C1 segment of cervical spinal cord (tissue), 14 donors: ENCODE measurements at places on chromosomes 5 and 9.
A peak's percentile ranks its signal among the peaks of the same experiment; 100 is the strongest.

DNA sequence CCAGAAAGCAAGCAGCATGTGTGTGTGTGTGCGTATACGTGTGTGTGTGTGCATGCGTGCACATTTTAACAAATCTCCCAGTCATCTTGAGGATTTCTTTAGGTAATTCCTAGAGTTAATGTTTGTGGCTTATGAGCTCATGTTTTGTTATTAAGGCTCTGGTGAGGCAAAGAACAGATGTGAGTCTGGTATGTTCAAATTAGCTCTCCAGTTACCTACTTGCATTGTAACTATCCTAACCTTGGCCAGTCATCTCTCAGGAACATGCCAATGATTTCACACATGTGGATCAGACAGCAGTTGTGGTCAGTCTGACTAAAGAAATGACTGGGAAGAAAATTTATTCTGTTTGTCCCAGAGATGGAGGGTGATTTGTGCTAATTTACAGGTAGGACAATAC, 163.1 kb downstream of the IZUMO3 start:
- no peak for DNase-seq

GRCh38 chr5:149636861-149637246, 55.6 kb downstream of the ARHGEF37 start:
- DNase-seq = peak; percentile 31

GRCh38 chr5:107476783-107477182, 194.0 kb downstream of the EFNA5 start:
- DNase-seq = no peak

DNA sequence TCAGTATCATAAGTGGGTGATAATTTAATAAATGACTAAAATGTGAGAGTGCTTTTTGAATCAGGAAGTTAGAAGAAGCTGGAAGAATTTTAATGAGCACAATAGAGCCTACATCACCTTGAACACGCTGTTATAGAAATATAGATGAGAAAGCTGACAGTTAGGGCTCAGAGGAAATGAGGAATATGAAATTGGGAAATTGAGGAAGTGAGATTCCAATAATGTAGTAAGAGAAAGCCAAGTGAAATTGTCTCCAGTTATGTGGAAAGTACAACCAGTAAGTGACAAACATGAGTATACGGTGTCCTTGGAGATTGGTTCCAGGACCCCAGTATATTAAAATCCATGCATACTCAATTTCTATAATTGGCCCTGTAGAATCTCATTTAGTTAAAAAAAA, 235.9 kb upstream of the FAM174A start:
- no peak for DNase-seq

DNA sequence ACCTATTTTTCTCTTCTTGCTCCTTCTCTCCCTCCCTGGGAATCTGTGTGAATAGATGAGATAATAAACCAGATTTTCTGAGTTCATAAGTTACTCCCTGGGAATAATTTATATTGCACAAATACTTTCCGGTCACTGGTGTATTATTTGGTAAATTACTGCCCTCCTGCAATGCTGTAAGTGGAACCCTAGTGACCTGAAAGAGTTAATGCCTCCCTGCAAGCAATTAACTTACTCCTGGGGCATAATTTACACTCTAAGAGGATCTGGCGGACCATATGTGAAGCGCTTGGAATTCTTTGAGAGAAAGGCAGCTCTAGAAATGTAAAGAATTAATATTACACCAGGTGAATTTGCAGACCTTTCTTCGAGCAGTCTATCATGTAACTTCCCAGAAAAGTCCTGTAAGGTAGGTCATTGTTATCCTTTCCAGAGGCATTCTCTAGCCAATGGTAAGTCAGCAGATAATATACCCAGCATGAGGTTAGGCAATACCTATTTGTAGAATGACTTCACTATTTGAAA, 7.0 kb upstream of the GDNF start:
- DNase-seq = no peak

- DNase-seq = no peak
Observed at GRCh38 chr5:133384903-133385302, 227.4 kb downstream of the FSTL4 start.

DNA sequence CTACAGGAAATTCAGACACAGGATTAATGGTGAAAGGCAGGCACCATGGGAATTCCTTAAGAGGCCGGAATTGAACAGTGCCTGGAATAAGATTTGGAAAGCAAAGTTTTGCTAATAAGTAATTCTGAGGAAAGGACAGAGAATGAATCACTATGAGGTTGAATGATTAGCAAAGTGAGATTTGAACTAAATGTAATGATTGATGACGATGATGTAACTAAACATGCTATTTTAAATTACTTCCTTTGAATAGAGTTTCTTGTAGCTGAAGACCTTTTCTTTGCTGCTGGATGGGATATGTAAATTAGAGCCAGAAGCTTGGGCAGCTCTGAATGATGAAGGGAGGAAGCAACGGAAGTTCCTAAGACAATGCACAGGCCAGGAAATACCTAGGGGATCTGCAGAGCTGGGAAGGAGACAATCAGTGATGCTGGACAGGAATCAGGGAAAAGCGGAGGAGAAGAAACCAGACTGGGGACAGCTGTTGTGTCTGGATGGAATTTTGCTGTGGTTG, 482.0 kb downstream of the PSAT1 start:
- no peak for DNase-seq

DNA sequence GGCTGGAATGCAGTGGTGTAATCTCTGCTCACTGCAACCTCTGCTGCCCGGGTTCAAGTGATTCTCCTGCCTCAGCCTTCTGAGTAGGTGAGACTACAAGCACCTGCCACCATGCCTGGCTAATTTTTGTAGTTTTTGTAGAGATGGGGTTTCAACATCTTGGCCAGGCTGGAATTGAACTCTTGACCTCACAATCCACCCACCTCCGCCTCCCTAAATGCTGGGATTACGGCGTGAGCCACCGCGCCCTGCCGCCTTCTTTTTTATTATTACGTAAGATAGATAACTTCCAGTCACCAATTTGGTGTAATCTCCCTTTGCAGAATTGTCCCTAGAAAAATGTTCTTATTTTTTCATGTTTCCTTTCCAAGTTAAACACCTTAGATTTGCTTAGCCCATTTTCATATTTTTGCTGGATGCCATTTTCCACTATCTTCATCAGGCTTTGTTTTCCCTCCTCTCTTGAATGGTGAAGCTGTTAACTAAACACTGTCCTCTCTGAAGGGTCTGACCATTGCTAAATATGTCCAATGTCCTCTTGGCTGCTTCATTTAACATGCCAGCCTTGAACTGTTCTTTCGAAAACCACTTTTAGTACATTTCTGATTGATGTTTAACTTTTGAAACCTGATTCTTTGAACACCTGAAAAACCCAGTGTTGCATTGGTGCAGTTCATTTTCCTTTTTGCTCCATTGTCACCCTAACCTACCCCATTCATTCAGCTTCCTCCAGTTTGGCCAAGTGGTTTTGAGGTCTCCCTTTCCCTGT, 135.1 kb upstream of the PIK3R1 start:
- no peak for DNase-seq

DNA sequence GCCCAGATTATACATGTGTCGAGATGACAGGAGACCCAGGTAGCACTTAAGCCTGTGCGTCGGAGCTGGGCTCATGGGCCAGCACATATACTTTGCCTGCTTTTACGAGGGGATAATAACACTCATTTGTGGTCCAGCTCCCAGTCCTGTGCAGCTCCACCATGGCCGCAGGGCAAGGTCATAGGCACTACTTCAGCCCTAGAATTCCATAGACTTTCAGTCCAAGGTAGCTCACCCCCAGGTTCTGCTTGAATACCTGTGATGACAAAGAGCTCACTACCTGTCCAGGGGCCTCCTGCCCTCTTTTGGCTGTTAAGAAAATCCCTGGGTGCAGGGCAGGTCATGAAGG, 1.7 kb downstream of the CORO2A start:
- DNase-seq = no peak

DNA sequence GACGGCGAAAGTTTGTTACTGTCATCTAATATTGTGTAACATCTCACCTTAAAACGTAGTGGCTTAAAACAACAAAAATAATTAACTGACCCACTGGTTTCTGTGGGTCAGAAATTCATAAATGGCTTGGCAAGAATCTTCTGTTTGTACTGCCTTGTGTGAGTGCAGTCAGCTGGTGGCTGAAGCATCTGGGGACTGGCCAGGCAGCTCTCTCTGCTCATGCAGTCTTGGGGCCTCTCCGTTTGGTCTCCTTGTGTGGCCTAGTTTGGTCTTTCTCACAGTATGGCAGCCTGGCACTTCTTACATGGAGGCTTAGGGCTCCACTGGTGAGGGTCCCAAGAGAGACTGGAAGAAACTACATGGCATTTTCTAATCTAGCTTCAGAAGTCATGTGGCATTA, 49.0 kb upstream of the CTXN3 start:
- DNase-seq = no peak

DNA sequence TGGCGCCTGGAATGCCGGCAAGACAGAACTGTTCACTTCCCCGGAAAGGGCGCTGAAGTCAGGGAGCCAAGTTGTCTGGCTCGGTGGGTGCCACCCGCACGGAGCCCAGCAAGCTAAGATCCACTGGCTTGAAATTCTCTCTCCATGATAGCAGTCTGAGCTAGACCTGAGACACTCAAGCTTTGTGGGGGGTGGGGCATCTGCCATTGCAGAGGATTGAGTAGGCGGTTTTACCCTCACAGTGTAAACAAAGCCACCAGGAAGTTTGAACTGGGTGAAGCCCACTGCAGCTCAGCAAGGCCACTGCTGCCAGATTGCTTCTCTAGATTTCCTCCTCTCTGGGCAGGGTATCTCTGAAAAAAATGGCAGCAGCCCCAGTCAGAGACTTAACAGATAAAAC, 277.4 kb downstream of the SLCO4C1 start:
- no peak for DNase-seq

GRCh38 chr5:10337986-10338385, 15.5 kb upstream of the MARCHF6 start:
- DNase-seq = no peak

- DNase-seq = peak; percentile 43
Observed at GRCh38 chr9:117411547-117411946, 3.3 kb downstream of the ASTN2 start.

DNA sequence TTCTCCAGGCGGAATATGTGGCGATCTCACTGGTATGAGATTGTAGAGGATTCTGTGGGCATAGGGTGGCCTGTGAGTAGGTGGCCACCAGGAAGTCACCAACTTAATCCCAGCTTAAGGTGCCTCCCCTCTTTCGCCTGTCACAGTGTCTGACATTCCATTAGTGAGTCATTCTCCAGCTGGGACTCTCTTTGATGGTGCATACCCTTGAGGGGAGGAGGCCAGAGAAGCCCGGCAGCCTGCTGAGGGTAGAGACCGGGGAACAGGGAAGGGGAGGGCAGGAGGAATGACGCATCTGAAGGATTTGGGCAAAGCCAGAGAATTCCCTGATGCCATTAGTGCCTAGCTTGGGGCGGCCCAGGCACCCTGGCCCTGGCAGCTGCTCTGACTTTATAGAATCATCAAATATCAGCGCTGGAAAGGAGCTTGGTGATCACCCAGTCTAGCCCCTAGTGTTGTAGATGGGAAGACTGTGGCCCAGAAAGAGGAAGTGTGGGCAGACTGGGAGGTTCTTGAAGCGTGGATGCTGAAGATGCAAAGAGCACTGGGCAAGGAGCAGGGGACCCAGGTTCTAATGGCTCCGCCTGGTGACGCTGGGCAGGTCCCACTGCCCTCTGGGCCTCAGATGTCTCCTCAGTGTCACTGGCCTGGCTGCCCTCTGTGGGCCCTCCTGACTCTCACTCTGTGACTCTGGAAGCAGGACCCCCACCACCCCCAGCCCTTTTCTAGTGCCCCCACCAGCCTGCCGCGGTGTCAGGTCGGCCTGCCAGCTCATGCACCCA, 41.4 kb downstream of the DAB2IP start:
- DNase-seq = no peak

- no peak for DNase-seq
Observed at GRCh38 chr5:63963080-63963735, 963 bp upstream of the HTR1A start.

GRCh38 chr5:119207105-119207504, 136.2 kb downstream of the DMXL1 start:
- DNase-seq = no peak

DNA sequence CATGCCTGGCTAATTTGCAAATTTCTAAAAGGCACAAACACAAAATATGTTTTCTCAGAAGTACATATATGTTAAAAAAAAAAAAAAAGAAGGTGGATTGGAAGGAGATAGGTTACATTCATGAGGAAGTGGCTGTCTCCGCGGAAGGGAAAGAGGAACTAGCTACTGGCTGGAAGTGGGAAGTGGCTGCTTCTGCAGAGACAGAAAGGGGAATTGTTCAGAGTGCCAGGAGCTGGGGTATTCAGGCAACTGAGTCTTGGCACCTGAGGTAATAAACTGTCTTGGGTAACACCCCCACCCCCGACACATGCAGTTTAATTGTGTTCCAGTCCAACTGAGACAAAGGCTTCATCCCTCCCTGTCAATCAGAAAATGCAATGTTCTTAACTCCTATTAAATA, 45.6 kb downstream of the S1PR3 start:
- no peak for DNase-seq
